CD4-positive, alpha-beta T cell treated with Interleukin-2 at 100 ng/mL for 4 hours (primary cell): ENCODE measurements at places on chromosomes 2 and 18.

GRCh38 chr2:178448968-178449661 lies 1.9 kb downstream of the PRKRA start:
- DNase-seq = no peak

- no peak for DNase-seq
These were observed 79.1 kb downstream of the LYPD6 start for GRCh38 chr2:149409506-149409905.

DNA sequence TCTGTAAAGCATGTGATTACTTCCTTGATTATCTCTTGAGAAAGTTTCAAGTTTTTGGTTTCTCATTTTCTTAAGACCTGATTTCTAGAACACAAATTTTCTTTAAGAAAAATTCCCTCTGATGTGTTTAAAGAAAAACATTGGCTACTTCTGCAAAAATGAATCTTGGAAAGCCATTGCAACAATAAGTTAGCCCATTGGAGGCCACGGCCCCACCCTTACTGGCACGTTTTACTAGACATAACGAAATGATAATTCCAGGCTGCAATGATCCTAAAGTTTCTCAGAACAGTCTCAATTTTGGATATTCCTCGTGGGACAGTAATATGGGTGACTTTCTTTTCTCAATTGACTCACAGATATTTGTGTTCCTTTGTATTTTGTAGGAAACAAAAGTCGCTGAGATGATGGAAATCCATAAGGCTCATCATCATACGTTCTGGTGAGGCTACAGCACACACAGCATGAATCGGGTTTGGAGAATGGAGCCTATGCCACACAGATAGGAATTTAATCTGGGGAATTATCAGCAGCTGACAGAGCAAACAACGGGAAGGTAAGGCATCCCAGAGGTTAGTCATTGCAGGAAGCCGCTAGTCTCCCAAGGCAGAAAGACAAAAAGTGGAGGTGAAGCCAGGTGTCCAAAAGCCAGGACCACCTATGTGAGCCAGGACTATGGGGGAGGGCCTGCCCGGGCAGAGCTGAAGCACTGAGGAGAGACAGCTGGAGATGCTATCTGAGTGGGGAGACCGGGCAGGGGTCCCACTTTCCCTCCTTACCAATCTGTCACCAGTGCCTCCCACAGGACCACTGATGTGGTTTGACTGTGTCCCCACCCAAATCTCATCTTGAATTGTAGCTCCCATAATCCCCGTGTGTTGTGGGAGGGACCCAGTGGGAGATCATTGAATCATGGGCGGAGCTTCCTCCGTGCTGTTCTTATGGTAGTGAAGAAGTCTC lies 35.9 kb downstream of the SOWAHC start:
- no peak for DNase-seq

- DNase-seq = no peak
These were observed 168.0 kb downstream of the TMEFF2 start for GRCh38 chr2:192026825-192027120.

GRCh38 chr18:31244771-31245394 lies 73.1 kb upstream of the DSG1 start:
- DNase-seq = no peak

DNA sequence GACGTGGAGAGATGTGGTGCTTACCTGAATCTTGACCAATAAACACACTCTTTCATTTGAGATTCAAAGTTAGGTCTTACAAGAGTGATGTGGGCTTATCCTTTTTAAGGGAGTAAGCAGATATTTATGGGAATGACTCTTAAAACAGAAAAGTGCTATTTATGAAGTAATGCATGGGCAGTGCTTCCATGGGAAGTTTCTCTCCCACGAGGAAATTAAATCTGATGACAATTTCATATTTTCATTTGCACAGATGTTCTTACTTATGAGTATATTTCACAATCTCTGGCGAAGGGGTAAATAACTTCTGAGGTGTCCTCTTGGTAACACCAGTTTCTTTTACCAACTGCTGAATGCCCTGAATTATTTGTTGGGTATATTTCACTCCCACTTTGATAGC lies 21.0 kb downstream of the PNPT1 start:
- no peak for DNase-seq

DNA sequence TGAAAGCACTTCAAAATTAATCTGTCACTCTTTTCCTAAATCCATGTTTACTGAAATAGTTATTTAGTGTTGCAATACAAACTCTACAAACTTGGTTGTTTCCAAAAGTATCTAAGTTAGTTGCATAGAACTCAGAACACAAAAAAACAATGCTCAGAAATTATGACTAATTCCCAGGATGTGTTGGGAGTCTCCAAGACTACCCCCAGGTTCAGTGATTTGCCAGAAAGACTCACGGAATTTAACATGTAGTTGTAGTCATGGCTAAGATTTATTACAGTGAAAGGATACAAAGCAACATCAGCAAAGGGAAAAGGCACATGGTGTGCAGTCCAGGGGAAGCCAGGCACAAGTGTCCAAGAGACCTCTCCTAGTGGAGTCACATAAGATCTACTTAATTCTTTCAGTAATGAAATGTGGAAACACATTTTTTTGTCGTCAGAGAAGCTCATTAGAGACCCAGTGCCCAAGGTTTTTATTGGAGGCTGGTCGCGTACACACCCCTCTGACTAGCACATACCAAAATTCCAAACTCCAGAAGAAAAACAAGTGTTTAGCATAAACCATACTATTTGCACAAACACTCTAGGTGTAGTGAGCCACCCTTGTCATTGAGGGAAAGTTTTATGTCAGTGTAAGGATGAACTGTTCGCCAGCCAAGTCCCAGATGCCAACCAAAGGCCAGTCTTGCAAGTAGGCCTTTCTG lies 43.3 kb upstream of the CYP20A1 start:
- no peak for DNase-seq

DNA sequence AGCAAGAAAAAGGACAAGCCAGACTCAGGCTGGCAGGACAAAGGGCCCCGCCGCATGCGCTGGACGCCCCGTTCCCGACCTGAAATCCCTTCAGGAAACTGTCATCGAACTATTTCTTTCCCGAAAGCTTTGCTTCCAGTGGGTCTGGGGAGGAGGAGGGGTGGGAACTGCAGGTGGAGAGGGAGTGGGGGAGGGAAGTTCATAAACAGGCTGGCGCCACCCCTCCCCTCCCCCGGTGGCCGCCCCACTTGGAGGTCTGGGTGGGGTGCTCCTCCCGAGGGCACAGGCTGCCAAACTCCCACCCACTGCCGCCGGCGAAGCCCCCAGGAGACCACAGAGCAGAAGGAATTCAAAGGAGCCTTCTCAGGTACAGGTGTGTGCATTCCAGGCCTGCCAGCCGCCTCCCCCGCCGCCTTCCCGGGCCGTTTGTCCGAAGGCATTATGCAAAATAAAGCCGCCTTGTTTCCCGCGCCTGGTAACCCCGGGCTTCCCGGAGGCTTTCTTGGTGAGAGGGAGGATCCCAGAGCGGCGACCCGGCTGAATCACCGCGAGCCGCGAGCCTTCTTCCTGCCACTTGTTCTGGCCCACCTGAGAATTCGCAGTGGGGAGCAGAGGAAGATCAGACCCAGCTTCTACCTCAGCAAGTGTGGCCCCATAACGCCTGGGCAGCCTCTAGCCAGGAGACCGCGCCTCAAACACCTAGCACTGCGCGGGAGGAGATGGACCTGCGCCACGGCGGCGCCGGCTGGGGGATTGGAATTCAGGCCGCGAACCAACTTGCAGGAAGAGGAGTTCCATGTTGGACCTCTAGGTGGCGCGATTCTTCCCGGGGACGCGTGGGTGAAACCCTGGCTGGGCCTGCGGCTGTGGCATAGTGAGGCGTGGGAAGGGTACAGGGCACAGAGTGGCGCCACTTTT lies 101.9 kb downstream of the FOXI3 start:
- DNase-seq = peak; percentile 65

DNA sequence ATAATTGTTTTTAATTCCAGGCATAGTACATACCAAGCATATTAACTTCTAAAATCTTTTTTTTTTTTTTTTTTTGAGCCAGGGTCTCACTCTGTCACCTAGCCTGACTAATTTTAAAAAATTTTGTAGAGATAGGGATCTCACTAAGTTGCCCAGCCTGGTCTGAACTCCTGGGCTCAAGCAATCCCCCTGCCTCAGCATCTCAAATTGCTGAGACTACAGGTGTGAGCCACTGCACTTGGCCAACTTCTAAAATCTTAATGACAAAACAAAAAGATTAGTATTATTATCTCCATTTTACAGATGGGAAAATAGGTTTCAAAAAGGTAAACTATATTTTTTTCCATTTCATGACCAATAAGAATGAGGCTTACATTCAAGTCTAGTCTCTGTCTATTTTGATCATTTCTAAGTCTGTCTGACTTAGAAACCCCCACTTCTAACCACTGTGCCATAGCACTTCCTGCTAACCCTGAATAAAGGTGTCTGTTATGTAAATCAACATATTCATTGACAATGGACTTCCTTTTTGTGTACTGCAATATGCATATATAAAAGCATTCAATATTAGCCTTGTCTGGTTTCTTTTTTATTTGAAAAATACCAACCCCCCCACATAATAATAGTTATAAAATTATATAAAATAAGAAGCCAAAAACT lies 28.7 kb upstream of the ZEB2 start:
- peak; percentile 51 for DNase-seq

DNA sequence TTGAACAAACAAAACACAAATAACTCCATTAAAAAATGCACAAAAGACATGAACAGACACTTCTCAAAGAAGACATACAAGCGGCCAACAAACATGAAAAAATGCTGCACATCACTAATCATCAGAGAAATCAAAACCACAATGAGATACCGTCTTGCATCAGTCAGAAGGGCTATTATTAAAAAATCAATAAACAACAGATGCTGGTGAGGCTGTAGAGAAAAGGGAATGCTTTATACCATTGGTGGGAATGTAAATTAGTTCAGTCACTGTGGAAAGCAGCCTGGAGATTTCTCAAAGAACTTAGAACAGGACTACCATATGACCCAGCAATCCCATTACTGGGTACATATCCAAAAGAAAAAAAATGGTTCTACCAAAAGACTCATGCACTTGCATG lies 37.8 kb downstream of the GPR155 start:
- DNase-seq = no peak

GRCh38 chr18:11885278-11885947 lies 22.7 kb downstream of the MPPE1 start:
- no peak for DNase-seq

DNA sequence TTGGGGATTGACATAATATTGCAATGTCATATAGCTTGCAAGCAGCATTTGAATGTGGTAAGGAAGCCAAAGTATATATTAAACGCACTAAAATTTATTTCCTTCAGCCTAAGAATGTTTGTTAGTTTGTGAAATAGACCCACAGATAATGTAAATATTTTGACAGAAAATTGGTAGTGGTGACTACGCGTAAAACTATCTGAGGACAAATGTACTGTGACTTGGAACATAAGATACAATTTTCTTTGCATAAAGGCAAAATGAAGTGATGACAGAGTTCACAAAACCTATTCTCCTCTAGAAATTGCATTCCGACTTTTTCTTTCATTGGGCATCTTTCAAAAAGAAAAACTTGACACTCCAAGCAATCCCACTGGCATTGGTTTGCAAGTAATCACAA lies 411.1 kb upstream of the LRATD1 start:
- no peak for DNase-seq

GRCh38 chr2:43467891-43468290 lies 127.9 kb downstream of the THADA start:
- DNase-seq = no peak

DNA sequence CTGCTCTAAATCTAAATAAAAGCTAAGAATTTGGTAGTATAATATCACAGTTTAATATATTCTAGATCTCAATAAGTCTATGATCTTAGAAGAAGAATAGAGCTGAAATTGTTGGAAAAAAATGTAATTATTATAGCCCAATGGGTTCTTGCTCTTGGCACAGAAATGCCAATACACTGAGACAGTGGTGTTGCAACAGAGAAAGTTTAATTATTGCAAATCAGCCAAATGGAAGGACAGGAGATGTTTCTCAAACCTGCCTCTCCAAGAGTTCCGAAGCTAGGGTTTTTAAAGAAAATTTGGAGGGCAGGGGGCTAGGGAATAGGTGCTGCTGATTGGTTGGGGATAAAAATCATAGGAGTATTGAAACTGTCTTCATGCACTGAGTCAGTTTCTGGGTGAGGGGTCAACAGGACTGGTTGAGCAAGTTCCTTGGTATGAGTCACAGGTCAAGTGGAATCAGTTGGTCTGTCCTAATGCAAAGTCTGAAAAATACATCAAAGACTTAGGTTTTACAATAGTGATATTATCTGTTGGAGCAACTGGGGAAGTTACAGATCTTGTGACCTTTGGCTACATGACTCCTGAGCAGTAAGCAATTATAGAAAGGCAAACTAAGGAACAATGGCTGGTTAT lies 228.6 kb downstream of the CD226 start:
- no peak for DNase-seq

DNA sequence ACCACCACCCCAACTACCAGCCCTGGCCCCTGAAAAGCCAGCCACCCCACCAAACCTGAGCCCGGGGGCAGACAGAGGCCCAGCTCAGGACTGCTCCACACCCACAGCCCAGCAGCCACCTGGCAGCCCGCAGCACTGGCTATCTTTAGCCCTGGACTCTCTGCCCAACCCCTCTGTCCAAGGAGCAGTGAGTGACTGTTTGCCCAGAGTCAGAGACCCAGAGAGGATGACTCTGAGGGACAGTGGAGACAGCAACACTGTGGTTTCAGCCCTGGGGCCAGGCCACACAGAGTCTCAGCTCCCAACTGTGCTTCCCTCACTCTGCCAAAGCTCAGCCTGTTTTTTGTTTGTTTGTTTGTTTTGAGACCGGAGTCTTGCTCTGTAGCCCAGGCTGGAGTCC lies 32.6 kb downstream of the BIN1 start:
- DNase-seq = no peak

DNA sequence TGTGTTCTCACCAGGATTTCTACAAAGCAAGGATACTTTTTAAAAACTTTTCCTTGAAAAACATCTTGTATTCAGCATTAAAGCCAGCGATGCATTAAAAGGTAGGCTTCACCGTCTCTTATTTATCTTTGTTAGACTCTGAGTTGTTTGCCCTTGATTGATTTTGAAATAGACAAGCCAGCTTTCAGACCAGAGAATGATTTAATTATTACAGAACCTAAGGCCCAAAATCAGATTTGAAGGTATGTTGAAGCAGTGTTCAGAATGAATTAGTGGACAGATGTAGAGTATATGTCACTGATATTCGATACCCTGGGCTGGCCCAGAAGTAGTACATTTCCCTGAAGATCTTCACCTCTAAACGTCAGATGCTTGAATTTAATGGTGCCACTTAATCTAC lies 136.4 kb downstream of the THSD7B start:
- no peak for DNase-seq

DNA sequence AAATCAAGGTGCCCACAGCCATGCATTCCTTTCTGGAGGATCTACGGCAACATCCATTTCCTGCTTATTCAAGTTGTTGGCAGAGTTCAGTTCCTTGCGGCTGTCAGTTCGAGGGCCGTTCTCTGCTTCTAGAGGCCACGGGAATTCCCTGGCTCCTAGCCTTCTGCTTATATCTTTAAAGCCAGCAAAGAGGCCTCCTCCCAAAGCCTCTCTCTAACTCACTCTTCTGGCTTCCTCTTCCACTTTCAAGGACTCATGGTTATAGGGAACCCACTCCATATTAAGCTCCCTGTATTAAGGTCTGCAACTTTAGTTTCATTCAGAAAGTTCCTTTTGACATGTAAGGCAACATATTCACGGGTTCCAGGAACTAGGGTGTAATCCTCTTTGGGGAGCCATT lies 150.1 kb upstream of the RMP24 start:
- DNase-seq = no peak
